ENCODE measurements at places on chromosomes 4 and X. TPM values are rescaled to one million over a fixed set of nuclear protein-coding genes. Genes with fewer than 3 reads are reported as not detected.

WWC2 gene
- total RNA-seq, result 13.4 TPM

ADH1A gene
- not detected for total RNA-seq

LRRC66 gene
- not detected for total RNA-seq

HSD17B10 gene
- total RNA-seq, result 178 TPM

PRR32 gene
- not detected for total RNA-seq

GPR78 gene
- not detected for total RNA-seq

MID1 gene
- 33.0 TPM for total RNA-seq

TAF7L gene
- total RNA-seq, result 0.20 TPM
